Glomerular endothelial cell (primary cell): ENCODE measurements at places on chromosomes 3 and 15.

DNA sequence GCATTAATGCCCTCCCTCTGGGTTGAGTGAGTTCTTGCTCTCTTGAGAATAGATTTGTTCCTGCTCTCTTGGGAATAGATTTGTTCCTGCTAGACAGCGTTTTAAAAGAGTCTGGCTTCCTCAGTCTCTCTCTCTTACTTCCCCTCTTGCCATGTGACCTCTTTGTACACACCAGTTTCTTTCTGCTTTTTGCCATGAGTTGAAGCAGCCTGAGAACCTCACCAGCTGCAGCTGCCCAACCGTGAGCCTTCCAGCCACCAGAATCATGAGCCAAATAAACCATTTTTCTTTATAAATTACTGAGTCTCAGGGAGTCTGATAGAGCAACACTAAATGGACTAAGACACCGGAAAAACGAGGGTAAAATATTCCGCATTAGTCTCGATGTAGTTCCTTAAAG is 253.6 kb downstream of the CNTN6 start:
- DNase-seq = no peak

DNA sequence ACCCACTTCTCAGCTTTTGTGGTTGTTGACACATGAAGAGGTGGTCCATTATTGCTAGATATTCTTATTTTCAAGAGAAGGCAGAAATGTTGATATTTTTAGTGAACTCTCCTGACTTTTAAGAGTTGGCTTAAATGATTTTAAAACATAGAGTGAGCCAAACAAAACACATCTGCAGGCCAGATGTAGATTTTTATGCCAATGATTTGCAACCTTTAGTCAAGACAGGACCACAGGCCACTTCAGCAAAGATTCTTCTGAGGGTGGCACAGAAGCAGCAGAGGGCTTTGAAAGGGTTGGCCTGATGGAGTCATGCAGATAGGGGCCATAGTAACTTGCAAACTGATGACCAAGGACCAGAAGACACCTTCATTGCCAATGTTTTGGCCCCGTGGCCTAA is 276.5 kb upstream of the P2RY1 start:
- no peak for DNase-seq

- DNase-seq = no peak
Observed at GRCh38 chr3:24495326-24495994, 810 bp upstream of the THRB start.

- no peak for DNase-seq
Observed at GRCh38 chr3:170760174-170760526, 109.8 kb downstream of the RPL22L1 start.

DNA sequence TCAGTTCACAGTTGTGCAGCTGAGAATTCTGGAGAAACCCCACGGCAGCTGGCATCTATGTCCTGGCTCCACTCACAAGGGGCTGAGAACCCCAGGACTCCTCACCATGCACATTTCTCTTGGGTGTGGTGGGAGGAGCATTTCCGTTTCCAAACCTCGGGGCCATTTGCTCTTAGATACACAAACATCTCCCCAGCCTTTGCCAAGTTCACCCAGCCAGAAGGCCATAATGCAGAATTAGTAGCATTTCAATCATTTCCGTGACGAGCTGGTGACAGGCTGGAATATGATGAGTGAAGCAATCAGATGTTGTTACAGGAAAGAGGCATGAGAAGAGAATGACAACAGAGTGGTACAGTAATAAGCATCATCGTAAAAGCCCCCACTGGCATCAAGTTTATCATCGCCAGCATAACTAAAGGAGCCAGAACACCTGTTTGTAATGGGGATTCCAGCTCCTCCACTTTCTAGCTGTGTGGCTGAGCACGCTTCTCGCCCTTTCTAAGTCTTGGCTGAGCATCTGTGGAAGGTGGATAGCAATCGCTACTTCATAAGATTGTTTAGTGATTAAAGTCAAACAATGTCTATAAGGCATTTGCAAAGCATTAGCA is 82.0 kb downstream of the LIPC start:
- DNase-seq = no peak

- DNase-seq = no peak
Observed at GRCh38 chr3:39755100-39755499, 54.3 kb upstream of the MYRIP start.

GRCh38 chr15:95210436-95210981 is 979.1 kb downstream of the MCTP2 start:
- DNase-seq = no peak

DNA sequence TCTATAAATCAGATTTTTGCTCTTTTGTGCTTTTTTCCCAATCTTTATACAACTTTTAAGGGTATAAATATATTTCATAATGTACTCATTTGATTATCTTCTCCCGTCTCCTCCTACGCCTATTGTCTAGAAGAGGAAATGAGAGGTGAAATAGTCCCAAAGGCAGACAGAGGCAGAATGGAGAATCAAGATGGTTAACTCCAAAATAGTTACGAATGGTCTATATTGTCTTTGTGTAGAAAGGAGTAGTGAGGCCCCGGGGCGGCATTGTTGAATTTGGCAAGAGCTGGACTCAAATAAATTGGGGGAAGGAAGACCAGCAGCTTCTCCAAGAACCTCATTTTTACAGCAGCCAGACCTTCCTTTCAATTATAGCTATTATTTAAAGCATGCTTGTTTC is 23.9 kb downstream of the ITPR1 start:
- no peak for DNase-seq

DNA sequence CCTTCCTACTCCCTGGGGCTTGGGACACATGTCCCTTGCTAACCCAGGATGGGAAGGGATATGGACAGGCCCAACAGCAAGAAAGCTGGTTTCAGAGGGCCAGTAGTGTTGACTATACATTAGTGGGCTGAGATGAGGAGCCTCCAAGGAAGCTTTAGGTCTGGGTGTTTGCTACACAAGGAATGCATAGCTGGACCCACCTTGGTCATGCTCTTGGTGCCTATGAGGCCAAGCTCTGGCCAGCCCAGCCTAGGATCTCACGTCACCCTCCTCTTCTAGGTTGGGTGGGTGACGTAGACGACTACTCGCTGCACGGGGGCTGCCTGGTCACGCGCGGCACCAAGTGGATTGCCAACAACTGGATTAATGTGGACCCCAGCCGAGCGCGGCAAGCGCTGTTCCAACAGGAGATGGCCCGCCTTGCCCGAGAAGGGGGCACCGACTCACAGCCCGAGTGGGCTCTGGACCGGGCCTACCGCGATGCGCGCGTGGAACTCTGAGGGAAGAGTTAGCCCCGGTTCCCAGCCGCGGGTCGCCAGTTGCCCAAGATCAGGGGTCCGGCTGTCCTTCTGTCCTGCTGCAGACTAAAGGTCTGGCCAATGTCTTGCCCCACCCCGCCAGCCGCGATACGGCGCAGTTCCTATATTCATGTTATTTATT is 653 bp upstream of the WDR6 start:
- DNase-seq = no peak

DNA sequence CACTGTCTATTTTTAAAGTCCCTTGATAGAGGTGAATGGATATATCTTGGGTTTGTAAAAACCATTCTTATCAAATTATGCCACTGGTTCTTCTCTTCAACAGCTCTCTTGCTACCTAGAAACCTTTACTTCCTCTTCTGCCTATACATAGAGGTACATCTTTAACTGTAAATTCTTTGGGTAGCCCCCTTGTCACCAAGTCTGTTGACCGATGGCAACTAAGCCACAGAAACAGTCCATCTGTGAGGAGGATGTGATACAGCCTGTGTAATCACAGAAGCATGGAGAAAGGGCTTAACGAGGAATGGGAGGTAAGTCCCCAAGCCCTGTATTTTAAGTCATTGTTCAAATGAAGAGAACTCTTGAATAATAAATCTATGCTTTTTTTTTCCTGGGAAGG is 246.5 kb upstream of the MDFIC2 start:
- no peak for DNase-seq

- DNase-seq = no peak
Observed at GRCh38 chr15:98760112-98760826, 111.9 kb downstream of the IGF1R start.

DNA sequence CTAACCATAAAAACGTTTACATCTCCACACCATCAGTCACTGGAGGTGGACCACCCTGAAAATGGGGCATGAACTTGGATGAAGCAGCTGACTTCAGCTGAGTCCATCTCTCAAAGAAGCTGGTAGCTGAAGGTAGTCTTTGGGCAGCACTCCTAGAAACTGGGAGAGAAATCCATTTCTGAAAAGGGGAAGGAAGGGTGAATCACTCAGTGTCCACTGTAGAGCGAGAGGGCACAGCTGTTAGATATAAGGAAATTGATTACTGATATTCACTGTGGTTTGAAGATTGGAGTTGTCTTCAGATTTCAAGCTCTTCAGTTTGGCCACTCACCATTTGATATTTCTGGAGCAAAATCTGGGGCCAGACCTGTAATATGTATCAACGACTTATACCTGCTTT is 499.0 kb upstream of the UBE2E2 start:
- DNase-seq = no peak

GRCh38 chr3:183731611-183732010 is 34.0 kb downstream of the YEATS2 start:
- no peak for DNase-seq

DNA sequence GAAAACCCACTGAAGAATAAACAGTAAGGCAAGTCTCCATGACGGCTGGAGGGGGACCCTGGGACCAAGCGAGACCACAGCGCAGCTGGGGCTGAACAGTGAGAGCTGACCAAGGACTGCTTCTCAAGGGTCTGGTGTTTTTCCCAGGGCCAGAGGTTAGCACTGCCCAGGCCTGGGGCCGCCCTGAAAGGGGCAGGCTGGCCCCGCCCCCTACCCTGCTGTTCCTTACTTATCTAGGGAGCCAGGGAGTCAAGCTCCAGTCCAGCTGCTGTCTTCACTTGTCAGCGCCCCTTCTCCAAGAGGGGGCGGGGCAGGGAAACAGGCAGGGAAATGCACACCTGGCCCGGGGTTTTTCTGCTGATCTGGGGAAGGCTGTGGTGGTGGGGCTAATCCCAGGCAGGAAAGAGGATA is 51.6 kb upstream of the HACD2 start:
- DNase-seq = no peak

GRCh38 chr3:53318522-53318921 is 28.8 kb downstream of the DCP1A start:
- no peak for DNase-seq

GRCh38 chr3:42844412-42844713 is 31.3 kb downstream of the CYP8B1 start:
- no peak for DNase-seq

- no peak for DNase-seq
Observed at GRCh38 chr3:105518203-105518602, 151.5 kb downstream of the ALCAM start.

DNA sequence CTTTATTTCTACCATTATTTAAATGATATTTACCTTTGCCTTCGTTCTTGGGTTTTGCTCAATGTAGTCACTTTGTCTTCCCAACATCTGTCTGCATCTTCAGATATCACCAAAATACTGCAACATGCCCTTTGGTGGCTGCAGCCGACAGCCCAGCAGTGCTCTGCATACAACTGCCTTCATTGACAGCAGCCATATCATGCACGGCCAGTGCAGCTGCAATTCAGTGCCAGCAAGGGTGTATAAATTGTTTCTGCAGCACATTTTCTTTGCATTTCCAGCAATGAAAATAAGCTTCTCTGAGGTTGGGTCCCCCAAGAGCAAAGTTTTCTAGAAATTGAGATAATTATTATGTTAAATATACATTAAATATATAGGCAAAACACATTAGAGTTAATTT is 6.0 kb upstream of the PLSCR5 start:
- no peak for DNase-seq

DNA sequence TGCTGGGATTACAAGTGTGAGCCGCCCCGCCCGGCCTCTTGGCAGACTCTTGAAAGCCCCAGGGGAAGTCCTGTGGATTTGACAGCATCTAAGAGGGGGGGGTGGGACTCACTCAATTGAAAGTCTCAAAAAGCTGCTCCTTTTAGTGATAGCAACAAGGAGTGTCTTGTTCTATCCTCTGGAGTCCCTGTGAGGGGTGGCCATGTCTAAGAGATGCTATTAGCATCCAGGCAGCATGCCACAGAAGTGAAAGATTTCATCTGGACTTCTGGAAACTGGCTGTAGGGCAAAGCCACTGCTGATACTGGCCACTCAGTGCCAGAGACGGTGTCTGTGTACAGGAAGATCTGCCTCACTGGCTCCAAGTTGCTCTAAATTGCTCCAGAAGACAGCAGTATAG is 74.0 kb downstream of the DHX36 start:
- no peak for DNase-seq

DNA sequence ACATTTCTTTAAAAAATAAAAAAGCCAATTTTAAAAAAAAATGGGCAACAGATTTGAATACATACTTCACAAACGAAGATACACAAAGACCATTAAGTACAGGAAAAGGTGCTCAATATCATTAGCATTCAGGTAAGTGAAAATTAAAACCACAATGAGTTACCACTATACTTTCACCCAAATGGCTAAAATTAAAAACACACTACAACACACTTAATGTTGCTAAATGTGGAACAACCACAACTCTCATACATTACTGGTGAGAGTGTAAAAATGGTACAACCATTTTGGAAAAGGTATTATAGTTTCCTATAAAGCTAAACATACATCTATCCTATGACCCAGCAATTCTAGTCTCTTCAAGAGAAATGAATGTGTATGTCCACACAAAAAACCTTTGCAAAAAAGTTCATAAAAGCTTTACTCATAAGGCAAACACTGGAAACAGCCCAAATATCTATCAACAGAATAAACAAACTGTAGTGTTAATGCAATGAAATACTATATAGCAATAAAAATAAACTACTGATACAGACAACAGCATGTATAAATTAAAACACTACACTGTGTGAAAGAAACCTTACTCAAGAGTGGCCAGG is 14.9 kb downstream of the IP6K1 start:
- DNase-seq = no peak

- DNase-seq = no peak
Observed at GRCh38 chr3:104556372-104557078, 810.2 kb upstream of the ALCAM start.

- DNase-seq = no peak
Observed at GRCh38 chr3:189286188-189286587, 114.4 kb downstream of the TPRG1 start.

- no peak for DNase-seq
Observed at GRCh38 chr3:36893826-36894225, 51.0 kb downstream of the TRANK1 start.

DNA sequence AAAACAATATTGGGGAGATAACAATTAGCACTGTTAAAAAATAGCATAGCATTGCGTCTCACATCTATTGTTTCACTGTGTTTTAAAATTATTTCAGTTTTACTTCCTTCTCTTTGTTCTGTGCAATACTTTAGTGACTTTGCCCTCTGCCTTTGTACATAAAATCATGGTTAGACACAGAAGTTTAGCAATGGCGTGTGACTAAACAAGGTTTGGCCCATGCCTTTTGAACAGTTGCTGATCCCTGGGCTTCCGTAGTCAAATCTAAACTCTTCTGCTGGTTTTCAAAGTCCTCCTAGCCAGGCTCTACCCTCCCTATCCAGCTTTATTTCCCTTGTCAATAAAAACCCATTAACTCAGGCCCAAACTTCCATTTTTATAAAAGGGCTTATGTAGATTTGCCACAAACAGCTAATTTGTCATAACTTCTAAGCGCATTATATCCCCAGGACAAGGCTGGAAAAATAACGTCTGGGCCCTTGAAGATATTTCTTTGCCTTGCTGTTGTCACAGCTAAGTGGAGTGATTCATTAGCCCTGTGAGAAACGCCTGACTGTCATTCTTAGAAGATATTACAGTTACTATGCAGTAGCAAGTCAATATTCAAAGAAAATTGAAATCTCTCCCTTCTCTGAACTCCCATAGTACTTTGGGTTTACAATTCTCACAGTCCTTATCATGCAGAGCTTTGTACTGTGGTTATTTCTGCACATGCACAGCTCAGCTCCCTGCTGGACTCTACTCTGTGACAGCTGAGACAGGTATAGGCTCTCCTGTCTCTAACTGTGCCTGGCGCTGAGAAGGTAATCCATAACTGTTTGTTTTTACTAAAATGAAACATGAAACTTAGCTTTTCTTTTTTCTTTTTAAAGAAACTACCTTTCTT is 123.4 kb upstream of the SLC24A5 start:
- DNase-seq = no peak
